ENCODE measurements at places on chromosomes 7 and 10.

- DNase-seq, result no peak
Measured at GRCh38 chr10:59279991-59280505, 82.3 kb downstream of the FAM13C start.

DNA sequence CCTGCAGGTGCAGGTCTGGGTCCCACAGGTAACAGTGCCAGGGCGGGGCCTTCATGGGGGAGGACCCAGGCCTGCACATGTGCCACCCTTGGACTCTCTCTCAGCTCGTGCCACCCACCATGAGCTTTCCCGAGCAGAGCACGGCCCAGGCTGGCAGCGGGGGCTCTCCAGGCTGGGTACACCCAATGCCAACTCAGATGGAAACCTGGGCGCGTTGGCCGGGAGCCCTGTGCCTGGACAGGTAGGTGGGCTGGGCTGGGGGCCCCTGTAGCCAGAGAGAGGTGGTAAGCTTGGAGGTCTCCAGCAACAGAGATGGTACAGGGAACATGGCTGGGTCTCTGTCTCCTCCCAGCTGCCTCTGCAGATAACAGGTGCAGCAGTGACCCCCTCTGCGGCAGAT is 69.9 kb upstream of the ADARB2 start:
- no peak for DNase-seq

DNA sequence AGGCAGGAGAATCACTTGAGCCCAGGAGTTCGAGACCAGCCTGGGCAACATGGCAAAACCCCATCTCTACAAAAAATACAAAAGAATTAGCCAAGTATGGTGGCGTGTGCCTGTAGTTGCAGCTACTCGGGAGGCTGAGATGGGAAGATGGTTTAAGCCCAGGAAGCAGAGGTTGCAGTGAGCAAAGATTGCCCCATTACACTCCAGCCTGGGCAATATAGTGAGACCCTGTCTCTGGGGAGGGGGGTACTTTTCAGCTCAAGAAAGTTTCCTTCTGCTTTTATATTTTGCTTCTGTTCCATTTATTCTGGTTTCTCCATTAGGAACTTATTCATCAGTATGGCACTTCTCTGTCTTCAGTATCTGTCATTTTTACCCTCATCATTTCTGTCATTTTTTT is 48.6 kb downstream of the COA1 start:
- no peak for DNase-seq

- DNase-seq, result no peak
Measured at GRCh38 chr7:80491462-80491861, 20.4 kb downstream of the GNAT3 start.

- no peak for DNase-seq
Measured at GRCh38 chr10:51642581-51642980, 56.8 kb downstream of the CSTF2T start.

GRCh38 chr10:11594589-11595394 is 16.7 kb downstream of the USP6NL start:
- DNase-seq, result no peak
